GM12891 (cell line): ENCODE measurements at places on chromosomes 2 and 18.

DNA sequence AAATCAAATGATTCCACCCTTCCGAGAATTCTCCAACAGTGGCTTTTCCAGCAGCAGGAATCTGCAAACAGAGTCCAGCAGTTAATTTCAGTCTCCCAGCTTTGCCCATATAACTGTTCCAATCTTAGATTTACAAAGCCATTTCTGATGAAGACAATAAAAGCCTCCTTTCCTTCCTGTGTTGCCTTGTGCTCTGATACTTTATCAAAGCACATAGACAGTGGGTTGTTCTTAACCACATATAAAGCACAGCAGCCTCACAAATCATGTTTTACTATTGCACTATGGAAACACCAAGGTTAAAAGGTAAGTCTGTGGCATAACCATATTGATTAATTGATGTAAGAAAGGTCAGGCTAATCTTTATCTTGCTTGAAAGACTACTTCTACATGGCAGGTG is 89.8 kb upstream of the MMADHC start:
- DNase-seq = no peak

- DNase-seq = no peak
Measured at GRCh38 chr2:19355014-19355405, 3.4 kb downstream of the OSR1 start.

- DNase-seq = peak; percentile 59
Measured at GRCh38 chr18:12911025-12911928, 27.2 kb upstream of the PTPN2 start.

- DNase-seq = no peak
Measured at GRCh38 chr2:134312482-134312881, 58.6 kb downstream of the MGAT5 start.

DNA sequence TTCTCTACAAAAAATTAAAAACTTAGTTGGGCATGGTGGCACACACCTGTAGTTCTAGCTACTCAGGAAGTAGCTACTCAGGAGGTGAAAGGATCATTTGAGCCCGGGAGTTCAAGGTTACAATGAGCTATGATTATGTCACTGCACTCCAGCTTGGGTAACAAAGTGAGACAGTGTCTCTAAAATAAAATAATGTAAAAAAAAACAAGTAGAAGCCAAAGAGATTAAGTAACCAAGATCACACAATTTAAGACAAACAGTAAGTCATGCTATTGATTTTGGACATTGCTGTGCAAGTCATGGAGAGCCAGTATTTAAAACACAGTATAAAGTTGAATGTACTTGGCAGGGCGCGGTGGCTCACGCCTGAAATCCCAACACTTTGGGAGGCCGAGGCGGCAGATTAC is 20.5 kb downstream of the ITSN2 start:
- no peak for DNase-seq

GRCh38 chr2:217510771-217511291 is 492.0 kb downstream of the TNS1 start:
- DNase-seq = peak; percentile 45

DNA sequence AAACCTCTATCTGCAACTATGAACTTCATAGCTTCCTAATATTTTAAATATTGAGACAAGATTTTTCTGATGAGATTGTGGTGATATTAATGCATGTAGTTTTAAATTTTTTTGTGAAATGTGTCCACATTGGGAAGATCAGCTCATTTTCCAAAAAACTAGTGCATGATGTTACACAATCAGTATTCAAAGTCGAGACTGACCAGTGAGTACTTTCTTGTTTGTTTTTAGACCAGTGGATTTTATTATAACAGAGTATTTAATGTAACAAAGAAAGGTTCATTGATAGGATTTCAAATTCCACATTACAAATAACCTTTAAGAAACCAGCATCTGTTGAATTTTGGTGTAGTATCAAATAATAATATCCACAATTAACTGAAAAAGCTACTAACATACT is 99.3 kb downstream of the TTC27 start:
- no peak for DNase-seq

- DNase-seq = no peak
Measured at GRCh38 chr2:191467113-191467512, 210.8 kb upstream of the NABP1 start.

DNA sequence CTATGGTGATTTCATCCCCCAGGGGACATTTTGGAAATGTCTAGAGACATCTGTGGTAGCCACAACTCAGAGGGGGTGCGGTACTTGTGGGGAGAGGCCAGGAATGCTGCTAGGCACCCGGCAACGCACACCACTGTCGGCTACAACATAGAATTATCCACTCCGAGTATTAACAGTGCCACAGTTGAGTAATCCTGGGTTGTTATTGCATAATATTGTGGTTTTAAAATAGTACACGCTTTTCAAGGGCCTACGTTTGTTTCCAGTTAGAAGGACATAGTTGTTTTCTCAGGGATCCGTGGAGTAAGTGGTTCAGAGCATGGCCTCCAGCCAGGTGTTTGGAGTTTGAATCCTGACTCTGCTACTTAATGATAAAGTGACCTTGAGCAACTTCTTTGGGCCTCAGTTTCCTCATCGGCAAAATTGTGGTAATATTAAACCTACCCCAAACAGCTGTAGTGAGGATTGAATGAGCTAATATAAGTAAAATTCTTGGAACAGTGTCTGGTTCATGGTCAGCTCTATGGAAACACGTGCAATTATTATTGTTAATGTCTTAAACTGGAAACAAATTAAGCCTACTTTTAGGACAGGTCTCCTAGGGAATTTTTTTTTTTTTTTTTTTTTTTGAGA is 24.5 kb downstream of the CYP27A1 start:
- DNase-seq = no peak

- DNase-seq = no peak
Measured at GRCh38 chr2:108548208-108549003, 14.1 kb downstream of the LIMS1 start.

GRCh38 chr18:41396861-41397260 is 558.2 kb upstream of the PIK3C3 start:
- DNase-seq = no peak

- DNase-seq = no peak
Measured at GRCh38 chr18:24378598-24378997, 19.0 kb downstream of the OSBPL1A start.

GRCh38 chr2:28271231-28271918 is 121.3 kb upstream of the FOSL2 start:
- no peak for DNase-seq

- no peak for DNase-seq
Measured at GRCh38 chr2:239388236-239389151, 12.3 kb downstream of the HDAC4 start.

DNA sequence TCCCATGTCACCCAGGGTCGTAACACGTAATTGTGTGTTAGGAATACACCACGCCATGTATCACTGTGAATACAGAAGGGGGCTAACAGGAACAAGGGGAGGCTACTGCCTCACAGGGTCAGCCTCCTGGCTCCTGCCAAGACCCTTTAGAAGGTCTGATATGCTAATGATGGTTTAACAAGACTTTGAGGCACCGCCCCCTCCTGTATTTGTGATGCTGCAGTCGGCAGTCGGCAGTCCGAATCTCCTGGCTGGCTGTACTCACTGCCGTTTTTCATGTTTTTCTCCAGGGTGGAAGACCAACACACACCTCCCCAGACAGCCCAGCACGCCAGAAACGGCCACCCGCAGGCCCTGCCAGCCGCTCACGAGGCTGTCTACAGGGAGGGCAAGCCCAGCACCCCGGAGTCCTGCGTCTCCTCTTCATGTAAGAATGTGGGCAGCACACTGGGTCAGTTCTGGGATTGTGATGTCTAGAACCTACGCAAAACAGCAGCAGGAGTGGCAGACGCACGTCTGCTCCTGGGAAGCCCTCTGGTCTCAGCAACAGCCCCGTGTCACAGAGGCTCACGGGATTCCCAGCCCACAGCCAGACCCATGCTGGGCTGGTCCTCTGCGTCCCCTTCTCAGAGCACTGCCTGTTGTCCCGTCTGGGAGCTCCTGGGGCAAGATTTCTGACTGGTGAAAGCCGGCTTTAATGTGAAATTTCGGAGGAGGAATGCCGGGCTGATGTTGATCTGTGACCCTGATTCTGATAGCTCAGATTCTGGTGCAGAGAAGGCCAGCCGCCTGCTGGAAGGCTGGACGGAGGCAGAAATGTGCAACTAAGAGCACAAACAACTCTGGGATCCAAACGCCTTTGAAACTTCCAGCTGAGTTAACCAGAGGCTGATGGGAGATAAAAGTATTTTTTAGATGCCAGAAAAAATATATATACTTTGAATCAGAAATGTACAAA is 39.7 kb upstream of the B3GNT7 start:
- no peak for DNase-seq

DNA sequence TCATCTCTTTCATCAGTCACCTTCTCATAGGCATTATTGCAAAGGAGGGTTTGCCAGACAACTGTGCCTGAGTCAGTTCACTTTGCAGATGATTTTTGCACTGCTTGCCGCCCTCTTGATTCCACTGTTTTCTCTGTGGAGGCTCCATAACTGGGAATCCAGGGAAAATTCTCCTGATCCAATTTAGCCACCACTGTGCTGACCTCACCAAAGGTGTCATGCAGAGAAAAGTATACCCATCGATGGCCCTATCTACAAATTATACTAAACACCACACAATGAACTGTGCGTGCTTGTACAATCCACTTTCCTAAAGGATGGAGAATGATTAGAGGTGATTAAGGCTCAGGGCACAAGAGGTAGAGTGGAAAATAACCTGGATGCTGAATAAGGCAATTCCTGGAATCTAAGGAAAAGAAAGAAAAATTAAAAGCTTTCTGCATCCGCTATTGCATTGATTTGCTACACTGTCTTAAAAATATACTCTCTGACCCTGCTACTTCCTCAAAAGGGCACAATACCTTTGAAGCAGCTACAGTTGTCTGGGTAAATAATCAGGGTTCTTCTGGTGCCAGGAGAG is 409.4 kb downstream of the RIT2 start:
- DNase-seq = no peak

- DNase-seq = no peak
Measured at GRCh38 chr18:49926106-49926745, 112.9 kb upstream of the ACAA2 start.

GRCh38 chr2:218342837-218343236 is 13.8 kb upstream of the CATIP start:
- no peak for DNase-seq

DNA sequence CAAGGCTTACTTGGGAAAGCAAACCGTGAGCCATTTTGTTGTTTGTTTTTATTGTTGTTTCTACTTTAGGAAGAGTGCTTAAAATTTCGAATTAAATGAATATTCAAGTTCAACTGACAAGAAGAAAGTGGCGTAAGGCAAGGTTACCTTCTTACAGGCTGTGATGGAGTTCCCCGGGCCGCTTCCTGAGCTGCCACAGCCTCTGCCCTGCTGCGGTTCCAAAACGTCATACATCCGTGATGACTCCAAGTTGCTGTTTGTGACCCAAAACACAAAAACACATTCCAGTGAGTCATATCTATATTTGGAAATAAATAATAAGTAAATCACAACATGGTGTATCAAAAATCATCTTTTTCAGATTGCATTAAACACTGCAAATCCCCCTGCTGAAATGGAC is 49.7 kb downstream of the SPHKAP start:
- DNase-seq = no peak

DNA sequence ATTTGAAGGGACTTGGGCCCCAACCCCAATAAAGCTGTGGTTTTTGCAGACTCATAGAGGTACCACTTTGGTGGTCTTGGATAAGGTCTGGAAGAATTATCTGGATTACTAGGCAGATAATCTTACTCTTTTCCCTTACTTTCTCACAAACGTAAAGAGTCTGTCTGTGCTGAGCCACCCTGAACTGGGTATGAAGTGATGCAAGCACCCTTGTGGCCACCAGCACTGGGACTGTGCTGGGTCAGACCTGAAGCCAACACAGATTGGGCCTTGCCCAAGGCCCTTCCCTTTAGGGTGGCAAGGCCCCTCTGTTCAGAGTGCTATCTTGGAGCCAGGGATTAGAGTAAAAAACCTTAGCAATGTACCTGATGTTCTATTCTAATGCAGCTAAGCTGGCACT is 827.0 kb upstream of the RAB6C start:
- no peak for DNase-seq

DNA sequence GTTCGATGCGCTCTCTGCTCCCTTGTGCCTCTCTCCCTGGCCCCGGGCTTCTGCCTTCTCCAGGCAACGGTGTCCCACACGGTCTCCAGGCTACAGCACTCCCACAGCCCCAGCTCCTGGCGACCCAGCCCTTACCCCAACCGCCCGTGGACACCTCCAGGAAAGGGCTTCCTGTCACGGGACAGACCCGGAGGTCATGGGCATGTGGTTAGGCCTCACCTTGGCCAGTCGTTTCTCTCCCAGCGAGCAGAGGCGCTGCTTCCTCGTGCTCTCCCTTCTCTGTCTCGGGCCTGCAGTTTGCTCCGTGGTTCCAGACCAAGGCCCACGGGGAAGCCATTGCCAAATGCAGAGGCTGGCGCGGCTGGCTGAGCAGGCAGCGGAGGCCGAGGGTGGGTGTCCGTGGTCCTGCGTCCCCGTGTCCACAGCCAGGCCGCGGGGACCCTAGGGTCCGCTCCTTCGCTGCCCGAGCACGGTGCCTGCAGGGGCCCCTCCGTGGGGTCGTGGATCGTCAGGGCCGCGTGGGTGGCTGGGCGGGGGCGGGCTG is 61.0 kb upstream of the IL1RL1 start:
- no peak for DNase-seq

DNA sequence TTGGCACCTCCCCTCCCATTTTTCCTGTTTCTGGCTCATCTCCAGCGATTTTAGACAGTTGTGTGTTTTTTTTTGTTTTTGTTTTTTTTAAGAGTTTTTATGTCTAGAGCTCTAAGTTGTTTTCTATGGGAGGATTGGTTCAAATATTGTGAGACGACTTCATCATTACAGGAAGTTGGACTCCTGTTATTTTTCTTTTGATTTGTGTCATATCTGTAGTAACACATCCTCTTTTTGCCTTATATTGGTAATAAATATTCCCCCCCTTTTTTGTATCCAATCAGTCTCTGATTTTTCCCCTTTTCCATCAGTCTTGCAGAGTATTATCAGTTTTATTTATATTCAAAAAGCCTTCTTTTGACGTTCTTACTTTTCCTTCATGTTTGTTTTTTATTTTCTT is 89.0 kb downstream of the KIAA1328 start:
- DNase-seq = no peak

GRCh38 chr2:128217671-128218070 is 101.0 kb downstream of the HS6ST1 start:
- DNase-seq = no peak

DNA sequence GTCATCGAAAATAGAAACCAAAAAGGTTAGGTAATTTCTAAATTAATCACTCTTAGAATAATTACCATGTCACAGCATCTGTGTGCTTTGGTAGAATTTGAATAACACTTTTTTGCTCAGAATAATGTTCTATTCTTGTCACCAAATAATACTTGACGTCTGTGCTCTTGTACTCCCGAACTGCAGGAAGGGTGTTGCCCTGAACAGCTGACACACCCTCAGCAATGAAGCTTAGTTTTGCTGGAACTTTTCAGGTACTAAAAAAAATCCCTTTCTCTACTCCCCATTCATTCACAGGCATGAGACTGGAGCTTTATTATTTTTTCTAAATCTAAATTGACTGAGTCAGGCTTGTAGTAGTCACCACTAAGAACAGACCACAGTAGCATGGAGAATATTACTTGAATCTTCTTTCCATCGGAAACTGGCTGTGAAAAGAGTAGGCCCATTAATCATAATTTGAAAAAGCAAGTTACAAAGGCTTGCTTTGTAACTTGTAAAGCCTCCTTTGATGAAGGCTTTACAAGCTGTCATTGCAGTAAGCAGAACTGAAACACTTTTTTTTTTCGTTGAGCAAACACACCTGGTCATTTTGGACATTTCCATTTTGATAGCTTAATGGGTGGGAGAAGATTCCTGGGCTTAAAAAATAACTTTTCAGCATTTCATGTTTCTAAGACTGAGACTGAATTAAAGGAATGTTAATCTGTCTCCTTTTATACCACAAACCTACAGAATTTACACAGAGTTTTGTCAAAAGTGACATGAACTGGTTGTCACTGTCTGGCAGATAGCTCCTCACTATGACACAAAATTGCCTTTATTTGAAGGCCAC is 70.3 kb upstream of the PELI1 start:
- DNase-seq = no peak
